ENCODE measurements at places on chromosomes 7 and 10. TPM values are rescaled to one million over a fixed set of nuclear protein-coding genes. Genes with fewer than 3 reads are reported as not detected.

MSRB2 gene
- total RNA-seq: 12.0 TPM

PLCE1 gene
- 4.2 TPM for total RNA-seq

FKBP6 gene
- total RNA-seq: not detected

CPEB3 gene
- 1.7 TPM for total RNA-seq

CYP26C1 gene
- 0.09 TPM for total RNA-seq

HTRA1 gene
- total RNA-seq: 156 TPM

Data from fibroblast of the aortic adventitia (primary cell).